OCI-LY7 (cell line): ENCODE measurements at places on chromosomes 6 and 20. TPM values are rescaled to one million over a fixed set of nuclear protein-coding genes. Genes with fewer than 3 reads are reported as not detected.

- DNase-seq = no peak
Observed at GRCh38 chr6:149615805-149616204, 32.7 kb downstream of the KATNA1 start.

GPLD1 gene
- 60.7 and 73.7 TPM in 2 replicates for total RNA-seq

- no peak for DNase-seq
Observed at GRCh38 chr6:13248994-13249393, 79.3 kb downstream of the TBC1D7 start.

DNA sequence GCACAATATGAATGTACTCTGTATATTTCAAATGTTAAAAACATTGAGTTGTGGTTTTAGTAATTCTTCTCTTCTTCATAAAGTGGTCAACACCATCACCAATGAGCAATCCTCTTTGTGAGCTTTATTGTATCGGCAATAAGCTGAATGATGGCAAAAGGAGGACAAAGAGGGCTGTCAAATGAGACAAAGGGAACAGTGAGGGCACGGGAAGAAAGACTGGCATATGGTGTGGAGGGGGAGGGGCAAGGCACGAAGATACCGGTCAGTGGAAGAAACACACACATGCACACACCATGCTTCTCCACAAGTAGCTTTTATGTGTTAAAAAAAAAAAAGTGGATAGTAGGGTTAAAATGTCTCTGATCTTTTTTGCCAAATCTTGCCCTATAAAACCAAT lies 506.8 kb upstream of the CITED2 start:
- no peak for DNase-seq
